ENCODE measurements at places on chromosomes 7 and 10.

GRCh38 chr10:121510201-121510771 is 88.0 kb downstream of the FGFR2 start:
- no peak for DNase-seq

DNA sequence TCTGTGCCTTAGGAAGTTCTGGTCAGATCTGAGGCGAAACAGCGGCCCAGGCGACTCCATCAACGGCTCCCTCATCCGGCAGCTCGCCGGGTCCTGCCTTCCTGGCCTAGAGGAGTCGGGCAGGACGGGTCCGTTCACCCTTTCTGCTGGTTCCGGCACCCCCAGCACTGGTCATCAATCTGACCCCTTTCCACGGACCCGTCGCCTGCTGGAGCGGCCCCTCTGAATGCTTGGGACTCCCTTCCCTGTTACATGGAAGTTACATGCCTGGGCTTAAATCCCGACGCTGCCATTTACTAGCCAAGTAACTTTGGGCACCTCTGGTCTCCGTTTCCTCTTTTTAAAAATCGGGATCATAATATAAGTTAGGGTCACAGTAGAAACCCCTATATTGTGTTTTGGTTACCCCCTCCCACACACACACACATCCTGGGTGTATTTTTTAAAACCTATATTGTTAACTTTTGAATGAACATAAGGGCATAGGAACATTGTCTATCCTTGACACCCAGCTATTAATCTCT is 607 bp upstream of the GGCT start:
- DNase-seq = no peak

DNA sequence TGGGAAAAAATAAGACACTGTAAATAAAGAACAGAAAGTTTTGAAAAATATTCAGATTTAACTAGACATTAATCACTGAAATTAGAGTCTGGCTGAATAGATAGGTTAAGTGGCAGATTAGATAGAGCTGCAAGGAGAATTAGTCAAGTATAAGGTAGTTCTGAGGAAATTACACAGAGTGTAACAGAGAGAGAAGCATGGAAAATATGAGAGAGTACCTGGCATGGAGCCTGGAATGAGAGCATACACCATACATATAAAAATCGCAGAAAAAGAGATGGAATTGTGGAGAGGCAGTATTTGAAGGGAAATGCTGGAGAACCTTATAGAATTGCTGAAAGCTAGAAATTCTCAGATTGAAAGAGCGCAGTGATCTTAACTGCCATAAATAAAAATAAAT is 46.9 kb downstream of the ZNRF2 start:
- no peak for DNase-seq

- no peak for DNase-seq
Observed at GRCh38 chr10:131706952-131707351, 193.9 kb upstream of the PPP2R2D start.

DNA sequence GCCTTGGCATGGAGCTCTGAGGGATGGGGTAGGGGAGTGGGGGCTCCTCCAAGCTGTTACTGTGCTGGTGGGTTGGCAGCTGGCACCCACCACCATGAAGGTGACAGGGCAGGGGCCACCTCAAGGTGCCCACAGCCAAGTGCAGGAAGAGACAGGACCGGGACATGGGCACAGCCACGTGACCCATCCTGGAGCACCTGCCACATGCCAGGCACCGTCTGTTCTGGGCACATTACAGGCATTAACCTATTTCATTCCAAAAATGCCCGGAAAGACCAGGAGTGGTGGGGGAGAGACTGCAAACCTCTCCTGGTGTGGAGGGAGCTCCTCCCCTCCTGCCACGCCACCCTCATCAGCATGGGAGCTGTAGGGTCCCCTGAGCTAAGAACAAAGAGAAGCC is 56.7 kb downstream of the CAMK2B start:
- no peak for DNase-seq

DNA sequence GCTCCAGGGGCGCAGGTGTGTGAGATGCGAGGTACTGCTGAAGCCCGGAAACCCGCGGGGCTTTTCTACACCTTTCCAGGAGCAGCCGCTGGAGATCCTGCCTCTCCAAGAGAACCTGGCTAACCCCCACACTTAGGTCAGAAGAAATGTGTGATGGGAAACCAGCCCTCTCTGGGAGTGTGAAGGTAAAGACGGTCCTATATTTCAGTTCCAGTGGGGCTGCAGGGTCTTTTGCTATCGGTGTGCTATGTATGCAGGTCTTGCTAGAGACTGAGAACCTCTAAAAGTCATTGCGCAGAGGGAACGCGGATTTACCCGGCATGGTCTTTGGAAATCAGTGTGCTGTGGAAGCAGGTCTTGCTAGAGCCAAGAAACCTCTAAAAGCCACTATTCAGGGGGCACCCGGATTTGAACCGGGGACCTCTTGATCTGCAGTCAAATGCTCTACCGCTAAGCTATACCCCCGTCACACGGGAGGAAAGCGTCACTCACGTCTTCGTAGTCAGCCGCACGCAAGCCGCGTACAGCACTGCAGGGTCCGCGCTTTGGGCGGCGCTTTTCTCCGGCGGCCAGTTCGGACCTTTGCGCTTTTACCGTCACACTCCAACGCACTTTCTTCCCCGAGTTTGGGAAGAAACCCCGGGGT is 46.0 kb downstream of the ZNF777 start:
- DNase-seq = no peak

DNA sequence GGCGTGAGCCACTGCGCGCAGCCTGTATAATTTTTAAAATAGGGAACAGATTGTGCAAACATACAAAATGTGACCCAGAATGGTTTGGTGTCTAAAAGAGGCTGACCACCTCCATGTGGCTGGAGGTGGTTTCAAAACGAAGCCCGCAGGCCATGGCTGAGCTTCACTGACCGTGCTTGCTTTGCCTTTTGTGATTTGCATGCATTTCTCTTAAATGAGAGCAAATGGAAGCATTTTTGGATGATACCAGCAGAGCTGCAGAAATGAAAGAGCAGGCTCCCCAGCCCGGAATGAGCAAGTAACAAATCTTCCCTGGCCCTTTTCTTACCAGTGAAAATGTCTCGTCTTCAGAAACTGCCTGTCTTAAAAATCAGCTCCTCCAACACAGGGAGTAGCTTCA is 239.9 kb downstream of the CAMK1D start:
- DNase-seq = no peak

DNA sequence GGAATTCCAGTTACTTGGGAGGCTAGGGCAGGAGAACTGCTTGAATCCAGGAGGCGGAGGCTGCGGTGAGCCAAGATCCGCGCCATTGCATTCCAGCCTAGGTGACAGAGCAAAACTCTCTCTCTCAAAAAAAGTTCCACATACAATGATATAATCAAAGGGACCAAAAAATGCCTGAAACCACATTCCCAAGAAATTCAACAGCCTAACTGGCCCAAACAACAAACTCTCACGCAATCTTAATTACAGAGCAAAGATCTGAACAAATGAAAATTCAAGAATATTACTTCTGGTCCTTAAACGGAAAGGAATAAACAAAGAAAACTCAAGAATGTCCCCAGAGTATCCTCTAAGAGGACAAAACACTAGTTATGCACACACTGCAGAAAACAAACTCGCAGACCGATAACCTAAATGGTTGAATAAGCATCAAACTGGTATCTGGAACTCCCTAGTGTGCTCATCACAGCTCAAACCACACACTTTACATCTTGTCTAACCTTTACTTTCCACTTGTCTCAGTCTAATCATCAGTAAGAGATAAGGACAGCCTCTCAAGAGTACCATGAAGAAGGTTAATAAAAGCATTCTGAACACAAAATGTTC is 3.7 kb downstream of the OGA start:
- DNase-seq = no peak

DNA sequence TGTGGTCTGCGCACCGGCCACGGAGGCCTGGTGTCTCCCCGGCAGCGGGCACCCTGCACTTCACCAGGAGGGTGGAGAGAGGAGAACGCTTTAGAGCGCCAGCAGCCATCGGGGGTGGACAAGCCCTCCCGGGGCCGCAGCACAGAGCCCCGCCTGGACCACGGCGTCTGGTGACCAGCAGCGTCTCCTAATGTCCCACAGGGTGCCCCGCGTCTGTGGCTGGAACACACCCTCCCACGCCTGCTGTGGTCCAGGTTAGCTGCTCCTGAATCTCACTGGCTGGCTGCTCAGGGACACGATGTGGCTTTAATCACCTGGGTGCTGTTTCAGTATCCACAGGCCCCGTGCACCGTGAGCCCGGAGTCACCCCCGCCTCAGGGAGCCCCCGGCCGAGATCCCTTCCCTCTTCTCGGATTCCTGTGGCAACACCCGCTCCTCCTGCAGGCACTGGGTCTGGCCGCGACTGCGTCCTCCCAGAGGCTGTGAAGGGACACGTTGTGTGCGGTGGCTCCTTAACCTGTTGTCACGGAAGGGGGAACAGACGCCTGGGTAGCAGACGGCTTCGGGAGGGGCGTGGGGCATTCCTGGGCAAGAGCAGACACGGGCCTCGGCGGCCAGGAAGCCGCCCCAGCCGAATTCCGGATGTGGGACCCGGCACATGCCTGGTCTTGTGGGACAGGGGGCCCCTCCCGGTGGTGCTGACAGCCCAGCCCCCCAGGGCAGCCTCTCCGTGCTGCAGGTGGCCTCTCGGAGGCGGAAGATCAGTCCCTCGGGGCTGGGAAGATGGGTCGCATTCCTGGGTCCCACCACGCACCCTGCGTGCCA is 78.9 kb downstream of the FOXL3 start:
- DNase-seq = no peak

GRCh38 chr7:41972776-41973175 is 264.2 kb downstream of the GLI3 start:
- DNase-seq = no peak

GRCh38 chr7:12032146-12032545 is 178.9 kb upstream of the TMEM106B start:
- DNase-seq = no peak

All from NCI-H510A treated with DMSO at 0.1 percent for 48 hours (cell line).